Adrenal gland (tissue), 19 donors: ENCODE measurements at places on chromosomes 4 and X.

- DNase-seq, result no peak
These were observed 1047.6 kb downstream of the TECRL start for GRCh38 chr4:63361628-63362027.

- no peak for DNase-seq
These were observed 6.1 kb upstream of the RNF175 start for GRCh38 chr4:153765894-153766293.

DNA sequence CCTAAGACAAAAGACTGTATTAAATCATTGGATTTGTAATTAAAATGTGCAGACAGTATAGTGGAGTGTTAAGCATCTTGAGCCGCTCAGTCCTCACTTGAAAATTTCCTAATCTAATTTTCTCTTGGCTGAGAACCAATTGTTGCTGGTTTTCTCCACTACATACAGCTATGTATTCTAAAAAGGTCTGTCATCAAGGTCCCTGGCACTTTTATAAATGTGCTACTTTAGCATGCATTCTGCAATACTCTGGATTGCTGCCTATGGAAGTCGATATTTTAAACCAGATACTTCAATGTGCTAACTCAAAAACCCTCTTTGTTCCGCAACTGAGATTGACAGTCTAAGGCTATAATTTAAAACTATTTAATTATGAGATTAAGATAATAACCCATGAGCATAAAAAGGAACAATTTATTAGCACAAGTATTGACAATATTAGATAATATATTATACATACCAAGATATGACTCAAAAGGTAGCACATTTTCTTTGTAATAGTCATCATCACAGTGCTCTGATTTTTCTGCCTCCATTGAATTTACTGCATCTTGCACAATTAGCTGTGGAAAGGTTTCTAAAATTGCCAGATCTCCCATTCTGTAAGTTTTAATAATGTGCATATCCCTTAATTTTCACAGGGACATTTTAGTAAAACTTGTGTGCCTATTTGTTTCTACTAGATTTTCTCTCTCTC, 815.1 kb downstream of the ADGRL3 start:
- no peak for DNase-seq

- DNase-seq, result no peak
These were observed 39.2 kb upstream of the ASMTL start for GRCh38 chrX:1491851-1492349.

- no peak for DNase-seq
These were observed 109.1 kb downstream of the CRLF2 start for GRCh38 chrX:1103360-1103759.

- DNase-seq, result no peak
These were observed 15.8 kb downstream of the SORBS2 start for GRCh38 chr4:185796176-185796575.
